ENCODE measurements at places on chromosomes 2 and 18.

- DNase-seq: no peak
Observed at GRCh38 chr2:18045230-18045629, 166.8 kb downstream of the KCNS3 start.

GRCh38 chr2:235728800-235729556, 235.1 kb downstream of the AGAP1 start:
- DNase-seq: no peak

- DNase-seq: no peak
Observed at GRCh38 chr2:176626796-176627195, 357.6 kb downstream of the MTX2 start.

DNA sequence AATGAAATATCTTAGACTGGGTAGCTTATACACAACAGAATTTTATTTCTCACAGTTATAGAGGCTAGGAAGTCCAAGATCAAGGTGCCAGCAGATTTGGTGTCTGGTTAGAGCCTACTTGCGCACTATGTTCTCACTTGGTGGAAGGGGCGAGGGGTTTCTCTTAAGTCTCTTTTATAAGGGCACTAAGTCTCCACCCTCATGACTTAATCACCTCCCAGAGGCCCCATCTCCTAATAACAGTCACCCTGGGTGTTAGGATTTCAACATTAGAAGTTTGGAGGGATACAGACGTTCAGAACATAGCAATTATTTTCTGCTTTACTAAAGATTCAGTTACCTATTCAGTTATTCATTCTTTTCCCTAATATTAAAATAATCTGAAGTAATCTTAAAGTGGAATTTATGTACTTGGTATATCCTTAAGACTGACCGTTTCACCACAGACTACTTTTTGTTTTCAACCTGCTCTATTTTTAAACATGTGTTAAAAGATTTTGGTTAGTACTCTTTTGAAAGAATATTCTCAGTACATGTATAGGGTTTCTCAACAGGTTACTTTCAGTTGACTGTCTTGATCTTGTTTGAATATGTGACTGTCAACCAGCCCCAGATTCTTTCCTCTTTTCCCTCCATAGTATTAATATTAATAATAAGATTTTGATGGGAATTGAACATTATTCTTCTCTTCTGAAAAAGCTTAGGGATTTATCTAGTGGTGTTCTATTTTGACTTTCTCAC, 130.0 kb downstream of the TAF4B start:
- DNase-seq: no peak

Data from fibroblast of skin of scalp (primary cell).